ENCODE measurements at places on chromosomes 16 and 17. TPM values are rescaled to one million over a fixed set of nuclear protein-coding genes. Genes with fewer than 3 reads are reported as not detected.
A peak's percentile ranks its signal among the peaks of the same experiment; 100 is the strongest.

DNA sequence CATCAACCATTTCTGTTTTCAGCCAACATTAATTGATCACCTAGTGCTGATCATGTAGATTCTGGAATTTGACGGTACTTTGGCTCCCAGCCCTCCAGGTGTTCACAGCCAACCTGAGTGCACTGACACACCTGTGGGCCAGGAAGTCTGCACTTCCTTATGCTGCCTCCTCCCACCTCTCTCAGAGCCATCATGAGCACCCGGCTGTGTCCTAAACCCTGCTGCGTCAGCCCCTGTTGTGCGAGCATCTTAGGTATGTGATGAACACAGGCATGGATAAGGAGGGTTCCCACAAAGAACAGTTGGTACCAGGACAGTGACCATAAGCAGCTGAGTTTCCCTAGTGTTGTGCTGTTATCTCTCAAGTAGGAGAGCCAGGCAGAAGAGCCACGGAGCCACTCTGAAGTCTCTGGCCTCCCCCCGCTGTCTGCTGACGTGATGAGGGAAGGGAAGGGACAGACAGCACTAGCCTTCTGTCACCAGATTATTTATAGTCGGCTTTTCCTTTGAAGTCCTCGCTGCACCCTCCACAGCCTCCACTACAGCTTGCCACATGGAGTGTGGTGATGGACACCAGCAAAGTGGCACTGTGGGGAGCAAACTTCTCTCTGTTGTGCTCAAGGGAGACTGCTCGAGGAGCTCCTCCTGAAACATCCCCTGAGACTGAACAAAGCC lies 162.8 kb upstream of the ANKFN1 start:
- H3K4me1 ChIP-seq = no peaks in the 10 kb centered on the region
- no peak overlapping the region for H3K27ac ChIP-seq
- peak; percentile 2 for DNase-seq
- no peaks in the 10 kb centered on the region for H3K36me3 ChIP-seq

DNA sequence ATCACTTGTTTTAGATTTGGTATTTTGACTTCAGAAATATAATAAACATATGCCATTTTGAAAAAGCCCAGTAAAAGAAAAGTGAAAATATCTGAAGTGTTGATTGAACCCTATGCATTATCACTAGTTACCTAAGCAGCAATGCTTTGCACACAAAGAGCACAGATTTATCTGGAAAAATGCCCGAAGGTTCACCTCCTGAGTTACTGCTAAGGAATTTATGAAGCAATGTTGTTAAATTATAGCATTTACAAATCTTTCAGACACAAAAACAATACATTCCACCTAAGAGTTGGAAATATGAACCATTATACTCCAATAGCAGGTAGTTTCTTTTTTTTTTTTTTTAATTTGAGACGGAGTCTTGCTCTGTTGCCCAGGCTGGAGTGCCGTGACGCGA lies 38.9 kb upstream of the GHDC start:
- H3K4me1 ChIP-seq = peaks cover 5% of the 10 kb centered on the region
- no peaks in the 10 kb centered on the region for H3K36me3 ChIP-seq
- no peak overlapping the region for H3K27ac ChIP-seq
- no peaks in the 10 kb centered on the region for H3K27me3 ChIP-seq
- H3K4me3 ChIP-seq = no peak overlapping the region

- no peak for DNase-seq
- H3K4me3 ChIP-seq = no peak overlapping the region
- no peak overlapping the region for H3K27ac ChIP-seq
These were observed 222.7 kb upstream of the CIBAR2 start for GRCh38 chr16:85334718-85335583.

DNA sequence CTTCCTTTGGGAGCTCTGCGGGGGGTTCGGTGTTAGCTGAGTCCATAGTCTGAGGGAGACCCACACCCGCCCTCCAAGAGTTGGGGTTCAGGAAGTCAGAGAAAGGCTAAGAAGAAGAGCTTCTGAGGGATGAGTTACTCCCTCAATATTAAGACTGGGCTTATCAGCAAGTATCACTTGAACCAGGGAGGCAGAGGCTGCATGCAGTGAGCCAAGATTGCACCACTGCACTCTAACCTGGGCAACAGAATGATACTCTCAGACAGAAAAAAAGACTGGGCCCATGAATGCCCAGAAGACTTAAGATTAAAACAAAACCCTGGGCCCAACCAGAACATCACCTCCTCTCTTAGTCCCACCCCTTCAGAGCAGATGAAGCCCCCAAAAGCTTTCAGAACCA lies 6.0 kb downstream of the NKIRAS2 start:
- DNase-seq = no peak
- no peaks in the 10 kb centered on the region for H3K27me3 ChIP-seq
- no peak overlapping the region for H3K27ac ChIP-seq
- H3K36me3 ChIP-seq = peaks cover 16% of the 10 kb centered on the region
- H3K4me1 ChIP-seq = peaks cover 42% of the 10 kb centered on the region

GRCh38 chr17:11779892-11780291 lies 181.6 kb downstream of the DNAH9 start:
- H3K27ac ChIP-seq = no peak overlapping the region
- no peaks in the 10 kb centered on the region for H3K36me3 ChIP-seq
- DNase-seq = no peak
- H3K4me1 ChIP-seq = no peaks in the 10 kb centered on the region

DNA sequence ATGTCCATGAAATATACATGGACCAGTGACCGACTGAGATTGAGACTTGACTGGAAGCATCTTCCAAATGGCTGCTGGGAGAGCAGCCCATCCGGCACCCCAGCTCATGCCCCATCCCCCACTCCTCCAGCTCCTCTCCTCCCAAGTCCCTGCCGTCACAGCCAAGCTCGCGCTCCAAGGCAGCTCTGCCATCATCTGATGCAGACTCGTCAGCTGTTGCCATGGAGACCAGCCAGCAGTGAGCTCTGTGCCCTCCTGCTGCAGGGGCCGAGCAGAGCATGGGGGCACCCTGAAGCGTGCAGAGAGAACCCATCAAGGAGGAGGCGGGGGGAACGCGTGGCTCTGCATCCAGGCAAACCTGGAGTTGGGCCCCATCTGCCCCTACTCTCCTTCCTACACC lies 74.5 kb upstream of the TNRC6C start:
- no peaks in the 10 kb centered on the region for H3K36me3 ChIP-seq
- H3K27me3 ChIP-seq = peaks cover 11% of the 10 kb centered on the region
- no peak overlapping the region for H3K27ac ChIP-seq
- peaks cover 31% of the 10 kb centered on the region for H3K4me1 ChIP-seq

DNA sequence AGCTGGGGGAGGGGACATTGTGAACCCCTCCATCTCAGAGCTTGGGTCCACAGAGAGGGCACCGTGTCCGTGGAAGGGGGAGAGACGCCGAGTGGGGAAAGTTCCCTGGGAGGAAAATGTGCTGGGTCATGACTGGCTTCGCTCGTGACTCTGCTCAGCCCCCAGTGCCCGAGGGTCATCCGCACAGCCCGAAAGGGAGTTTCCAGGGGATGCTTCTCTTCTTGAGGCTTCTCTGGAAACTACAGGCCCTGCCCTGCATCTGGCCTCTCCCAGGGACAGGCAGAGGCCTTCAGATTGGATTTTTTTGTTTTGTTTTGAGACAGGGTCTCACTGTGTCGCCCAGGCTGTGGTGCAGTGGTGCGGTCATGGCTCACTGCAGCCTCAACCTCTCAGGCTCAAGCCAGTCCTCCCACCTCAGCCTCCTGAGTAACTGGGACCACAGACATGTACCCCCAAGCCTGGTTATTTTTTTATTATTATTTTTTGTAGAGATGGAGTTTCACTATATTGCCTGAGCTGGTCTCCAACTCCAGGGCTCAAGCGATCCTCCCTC lies 9.8 kb upstream of the GSE1 start:
- no peaks in the 10 kb centered on the region for H3K27me3 ChIP-seq
- DNase-seq = no peak
- H3K27ac ChIP-seq = no peak overlapping the region
- no peaks in the 10 kb centered on the region for H3K36me3 ChIP-seq
- peaks cover 37% of the 10 kb centered on the region for H3K4me1 ChIP-seq

DNA sequence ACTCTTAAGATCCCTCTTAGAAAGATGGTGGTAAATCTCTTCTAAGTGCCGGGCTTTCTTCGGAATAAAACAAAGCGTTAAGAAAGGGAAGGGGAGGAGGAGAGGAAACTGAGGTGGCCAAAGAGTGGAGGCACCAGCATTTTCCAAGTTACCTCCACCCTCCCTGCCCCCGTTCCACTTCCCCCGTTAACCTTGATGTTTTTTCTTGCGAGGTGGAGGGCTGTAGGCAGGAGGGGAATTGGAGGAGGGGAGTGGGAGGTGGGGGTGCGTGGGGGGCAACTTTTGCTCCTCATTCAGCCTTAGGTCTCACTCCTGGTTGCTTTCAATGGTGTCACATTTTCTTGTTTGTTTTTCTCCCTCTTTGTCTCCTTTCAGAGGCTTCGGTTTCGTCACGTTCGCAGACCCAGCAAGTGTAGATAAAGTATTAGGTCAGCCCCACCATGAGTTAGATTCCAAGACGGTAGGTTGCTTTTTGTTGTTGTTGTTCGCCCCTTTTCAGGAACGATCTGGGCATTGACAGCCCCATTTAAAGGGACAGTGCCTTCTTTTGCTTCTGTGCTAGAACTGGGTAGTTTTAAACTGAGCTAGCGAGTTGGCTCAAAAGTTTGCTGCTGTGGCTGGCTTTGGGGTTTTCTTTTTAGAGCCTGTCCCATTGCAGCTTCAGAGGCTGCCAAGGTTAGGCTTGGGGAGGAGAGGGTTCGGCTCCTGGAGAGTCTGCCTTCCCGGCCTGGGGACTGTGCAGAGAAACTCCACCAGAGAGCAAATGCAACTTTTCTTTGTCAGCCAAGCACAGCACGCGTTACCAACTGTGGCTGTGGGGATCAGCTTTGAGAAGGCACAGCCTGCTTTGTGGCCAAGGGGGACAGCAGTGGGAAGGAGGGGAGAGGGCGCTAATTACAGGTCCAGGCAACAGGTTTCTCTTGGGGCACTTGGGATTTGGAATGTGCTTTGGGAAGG lies 1.9 kb downstream of the MSI2 start:
- H3K4me3 ChIP-seq = peak overlapping the region; percentile 71
- H3K36me3 ChIP-seq = peaks cover 20% of the 10 kb centered on the region
- peak overlapping the region; percentile 37 for H3K27ac ChIP-seq
- DNase-seq = peak; percentile 31
- H3K4me1 ChIP-seq = peaks cover 13% of the 10 kb centered on the region

The TBC1D3B gene
- 1.5 TPM for total RNA-seq

The CCDC40 gene
- 11.3 TPM for total RNA-seq

The KCNH4 gene
- not detected for total RNA-seq

Measured in SJCRH30 (cell line).